NCI-H510A treated with DMSO at 0.1 percent for 48 hours (cell line): ENCODE measurements at places on chromosomes 1 and 21.

DNA sequence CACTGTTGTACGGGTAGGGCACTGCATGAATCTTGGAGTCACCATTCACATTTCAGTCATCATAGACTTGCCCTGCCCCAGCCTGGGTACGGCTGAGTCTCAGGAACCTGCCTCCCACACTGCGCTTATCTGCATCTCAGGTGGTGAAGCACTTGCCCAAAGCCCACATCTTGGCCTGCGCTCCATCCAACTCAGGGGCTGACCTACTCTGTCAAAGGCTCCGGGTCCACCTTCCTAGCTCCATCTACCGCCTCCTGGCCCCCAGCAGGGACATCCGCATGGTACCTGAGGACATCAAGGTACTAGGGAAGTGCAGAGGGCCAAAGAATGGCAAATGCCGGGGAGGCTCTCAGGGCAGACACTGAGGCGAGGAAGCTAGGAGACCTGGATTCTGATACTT, 11.7 kb downstream of the RHOC start:
- no peak for DNase-seq

DNA sequence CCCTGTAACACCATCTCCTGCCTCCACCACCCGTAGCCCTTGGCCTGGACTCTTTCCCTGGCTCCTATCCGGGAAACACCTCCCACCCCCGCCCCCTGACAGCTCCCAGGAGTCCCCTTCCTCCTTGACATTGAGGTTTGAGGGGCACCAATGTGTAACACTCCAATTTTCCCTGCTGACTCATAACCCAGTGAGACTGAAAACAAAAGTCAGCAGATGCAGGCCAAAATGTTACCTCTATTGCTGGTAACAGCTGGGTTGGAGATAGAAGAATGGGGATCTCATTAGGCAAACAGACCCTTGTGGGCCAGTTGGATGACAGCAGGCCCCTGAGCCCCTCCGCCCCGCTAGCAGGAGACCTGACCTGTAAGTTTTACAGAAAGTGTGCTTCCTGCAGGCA, 237.2 kb downstream of the KAZN start:
- no peak for DNase-seq

DNA sequence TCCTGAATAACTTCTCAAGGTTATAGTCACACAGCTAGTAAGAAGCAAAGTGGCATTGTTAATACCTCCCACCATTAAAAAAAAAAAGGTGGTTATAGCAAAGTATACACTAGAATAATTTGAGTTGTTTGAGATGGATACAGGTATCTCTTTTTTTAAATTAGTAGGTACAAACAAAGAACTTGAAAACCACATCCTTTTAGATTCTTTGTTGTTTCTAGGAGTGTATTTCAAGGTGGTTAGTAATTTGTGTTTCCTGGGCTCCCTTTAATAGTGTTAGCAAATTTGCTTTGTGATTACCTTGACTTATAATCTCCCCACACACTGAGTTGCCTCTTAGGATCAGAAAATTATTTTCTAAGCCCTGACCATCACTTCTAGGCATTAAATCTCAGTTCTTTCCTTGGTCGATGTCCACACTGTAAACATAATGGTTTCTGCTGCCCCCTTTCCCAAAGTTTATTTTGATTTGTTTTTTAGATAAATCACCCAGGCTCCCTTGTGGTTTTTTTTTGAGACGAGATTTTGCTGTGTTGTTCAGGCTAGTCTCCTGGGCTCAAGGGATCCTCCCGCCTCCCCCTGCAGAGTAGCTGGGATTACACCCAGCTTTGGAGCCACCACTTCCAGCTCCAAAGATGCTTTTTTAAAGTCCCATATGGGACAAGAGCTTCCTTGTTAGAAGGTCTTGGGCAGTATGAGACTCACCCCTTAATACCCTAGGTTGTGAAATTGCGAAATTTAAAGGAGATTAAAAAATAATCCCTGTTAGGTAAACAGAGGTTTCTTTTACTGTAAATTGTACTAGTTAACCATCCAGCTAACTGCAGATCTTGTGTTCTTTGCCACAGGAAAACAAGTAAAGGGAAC, 6.2 kb downstream of the AKIRIN1 start:
- no peak for DNase-seq

DNA sequence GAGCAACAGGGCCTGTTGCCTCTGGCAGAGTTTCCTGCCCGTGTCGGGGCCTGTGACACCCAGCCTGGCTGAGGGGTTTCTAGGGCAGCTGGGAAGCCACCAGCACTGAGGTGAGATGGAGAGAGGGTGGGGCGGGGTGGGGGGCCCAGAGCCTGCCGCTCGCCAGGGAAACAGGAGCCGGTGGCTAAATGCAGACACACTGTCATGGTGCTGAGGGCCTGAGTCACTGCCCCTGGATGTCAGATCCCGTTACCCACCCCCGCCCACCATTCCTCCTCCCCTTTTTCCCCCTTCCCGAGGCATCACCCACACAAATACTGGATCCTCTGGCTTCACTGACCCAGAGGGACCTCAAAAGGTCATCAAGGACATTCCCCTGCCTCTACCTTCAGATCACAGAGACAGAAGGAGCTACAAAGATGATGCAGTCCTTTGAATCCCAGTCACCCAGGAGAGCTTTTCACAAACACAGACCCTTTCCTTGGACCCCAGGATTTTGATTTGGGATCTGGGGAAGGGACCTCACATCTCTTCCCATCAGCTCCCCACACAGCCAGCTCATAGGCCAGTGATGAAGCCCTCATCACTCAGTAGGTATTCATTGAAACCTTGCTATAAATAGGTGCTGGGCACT, 1.9 kb upstream of the HSPB7 start:
- no peak for DNase-seq

DNA sequence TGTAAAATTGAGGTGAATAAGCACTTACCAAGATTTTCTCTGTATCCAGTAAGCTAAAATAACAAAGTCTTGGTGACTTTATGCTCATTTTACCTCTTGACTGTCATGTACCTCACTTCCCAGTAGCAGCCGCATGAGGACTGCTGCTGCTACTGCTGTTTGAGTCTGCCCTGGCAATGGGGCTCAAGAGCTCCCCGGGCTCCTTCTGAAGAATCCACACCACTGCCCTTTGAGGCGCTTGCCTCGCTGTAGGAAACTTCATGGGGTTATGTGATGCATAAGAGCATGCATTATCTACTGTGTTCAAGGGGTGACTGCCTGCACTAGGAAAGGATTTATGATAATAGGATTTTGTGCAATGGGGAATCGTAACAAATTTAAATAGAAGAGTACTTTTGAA, 113.5 kb downstream of the NTNG1 start:
- DNase-seq, result no peak
